Caco-2 (cell line): ENCODE measurements at places on chromosomes 1 and 21.

- DNase-seq = no peak
- no peak overlapping the region for H3K4me3 ChIP-seq
- H3K27ac ChIP-seq = no peak overlapping the region
- no peaks in the 10 kb centered on the region for H3K36me3 ChIP-seq
- H3K27me3 ChIP-seq = no peaks in the 10 kb centered on the region
These were observed 171.7 kb downstream of the HUNK start for GRCh38 chr21:32044205-32045180.

GRCh38 chr1:10625554-10625953 lies 150.8 kb downstream of the PEX14 start:
- H3K36me3 ChIP-seq = no peaks in the 10 kb centered on the region; the same call in 1 of the 2 replicates
- H3K4me3 ChIP-seq = no peak overlapping the region
- no peaks in the 10 kb centered on the region for H3K4me1 ChIP-seq
- no peak overlapping the region for H3K27ac ChIP-seq
- no peaks in the 10 kb centered on the region for H3K27me3 ChIP-seq
- no peak for DNase-seq

DNA sequence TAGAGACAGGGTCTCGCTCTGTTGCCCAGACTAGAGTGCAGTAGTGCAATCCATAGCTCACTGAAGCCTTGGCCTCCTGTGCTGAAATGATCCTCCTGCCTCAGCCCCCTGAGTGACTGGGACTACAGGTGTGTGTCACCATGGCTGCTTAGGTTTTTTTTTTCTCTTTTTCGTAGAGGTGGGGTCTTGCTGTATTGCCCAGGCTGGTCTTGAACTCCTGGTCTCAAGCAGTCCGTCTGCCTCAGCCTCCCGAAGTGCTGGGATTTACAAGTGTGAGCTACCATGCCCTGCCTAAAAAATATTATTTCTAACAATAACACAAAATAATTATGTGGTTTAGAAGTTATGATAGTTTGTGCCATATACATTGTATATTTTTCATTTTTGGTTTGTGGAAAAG lies 9.9 kb downstream of the CAMTA1 start:
- no peaks in the 10 kb centered on the region for H3K36me3 ChIP-seq
- DNase-seq = no peak
- peak overlapping the region; percentile 39 for H3K27ac ChIP-seq
- H3K4me3 ChIP-seq = no peak overlapping the region
- H3K27me3 ChIP-seq = no peaks in the 10 kb centered on the region

GRCh38 chr1:87178441-87178840 lies 150.2 kb upstream of the LMO4 start:
- no peaks in the 10 kb centered on the region for H3K36me3 ChIP-seq
- no peak overlapping the region for H3K27ac ChIP-seq
- DNase-seq = no peak
- H3K4me1 ChIP-seq = no peaks in the 10 kb centered on the region
- H3K4me3 ChIP-seq = no peak overlapping the region

DNA sequence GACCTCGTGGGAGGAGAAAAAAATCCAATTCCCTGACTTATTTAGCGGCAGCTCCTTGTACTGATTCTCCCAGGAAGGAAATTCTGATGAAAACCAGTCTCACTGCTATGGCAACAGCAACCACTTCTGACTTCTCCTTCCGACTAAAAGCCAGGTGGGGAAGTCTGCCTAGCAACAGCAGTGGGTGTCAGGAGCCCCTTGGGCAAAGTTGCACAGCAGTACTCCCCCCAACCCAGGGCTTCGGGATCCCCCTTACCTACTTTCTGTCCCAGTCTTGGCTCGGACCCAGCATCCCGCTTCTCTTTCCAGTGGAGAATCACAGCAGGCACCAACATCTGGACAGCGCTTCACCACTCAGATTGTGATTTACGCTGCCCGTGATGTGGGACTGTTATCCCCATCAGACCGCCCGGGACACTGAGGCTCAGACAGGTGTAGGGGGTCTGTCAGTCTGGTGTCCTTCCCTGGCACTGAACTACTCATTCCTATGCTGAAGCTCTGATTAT lies 24.6 kb downstream of the NKAIN1 start:
- no peaks in the 10 kb centered on the region for H3K27me3 ChIP-seq
- H3K27ac ChIP-seq = no peak overlapping the region
- H3K36me3 ChIP-seq = no peaks in the 10 kb centered on the region
- no peaks in the 10 kb centered on the region for H3K4me1 ChIP-seq
- no peak for DNase-seq
- no peak overlapping the region for H3K4me3 ChIP-seq

- no peak overlapping the region for H3K27ac ChIP-seq
- no peak overlapping the region for H3K4me3 ChIP-seq
- no peak for DNase-seq
- no peaks in the 10 kb centered on the region for H3K4me1 ChIP-seq
- no peaks in the 10 kb centered on the region for H3K27me3 ChIP-seq
- no peaks in the 10 kb centered on the region for H3K36me3 ChIP-seq
These were observed 359.1 kb downstream of the BARHL2 start for GRCh38 chr1:90357995-90358394.

DNA sequence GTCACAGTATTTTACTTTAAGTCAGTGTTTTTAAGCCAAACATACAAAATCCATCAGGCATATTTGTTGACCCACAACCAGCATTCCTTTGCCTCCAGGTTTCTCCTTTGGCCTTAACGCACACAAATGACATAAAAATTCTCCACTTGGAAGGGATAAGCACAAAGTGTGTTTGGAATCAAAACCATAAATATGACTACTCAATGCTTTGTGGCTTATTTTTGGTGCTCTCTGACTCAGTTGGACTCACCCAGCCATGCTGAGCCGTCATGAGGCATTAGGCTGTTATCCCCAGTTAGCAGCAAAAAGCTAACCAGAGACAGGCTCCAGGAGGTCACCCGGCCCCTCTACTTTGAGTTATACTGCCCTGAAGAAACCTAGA lies 948 bp downstream of the PRUNE1 start:
- DNase-seq = no peak
- peaks cover 48% of the 10 kb centered on the region for H3K4me1 ChIP-seq
- peak overlapping the region; percentile 71 for H3K4me3 ChIP-seq
- peak overlapping the region; percentile 99 for H3K27ac ChIP-seq

DNA sequence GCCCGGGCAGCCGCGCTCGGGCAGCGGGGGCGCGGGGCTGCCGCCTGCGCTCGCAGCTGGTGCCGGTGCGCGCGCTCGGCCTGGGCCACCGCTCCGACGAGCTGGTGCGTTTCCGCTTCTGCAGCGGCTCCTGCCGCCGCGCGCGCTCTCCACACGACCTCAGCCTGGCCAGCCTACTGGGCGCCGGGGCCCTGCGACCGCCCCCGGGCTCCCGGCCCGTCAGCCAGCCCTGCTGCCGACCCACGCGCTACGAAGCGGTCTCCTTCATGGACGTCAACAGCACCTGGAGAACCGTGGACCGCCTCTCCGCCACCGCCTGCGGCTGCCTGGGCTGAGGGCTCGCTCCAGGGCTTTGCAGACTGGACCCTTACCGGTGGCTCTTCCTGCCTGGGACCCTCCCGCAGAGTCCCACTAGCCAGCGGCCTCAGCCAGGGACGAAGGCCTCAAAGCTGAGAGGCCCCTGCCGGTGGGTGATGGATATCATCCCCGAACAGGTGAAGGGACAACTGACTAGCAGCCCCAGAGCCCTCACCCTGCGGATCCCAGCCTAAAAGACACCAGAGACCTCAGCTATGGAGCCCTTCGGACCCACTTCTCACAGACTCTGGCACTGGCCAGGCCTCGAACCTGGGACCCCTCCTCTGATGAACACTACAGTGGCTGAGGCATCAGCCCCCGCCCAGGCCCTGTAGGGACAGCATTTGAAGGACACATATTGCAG lies 3.0 kb downstream of the ARTN start:
- no peak overlapping the region for H3K27ac ChIP-seq
- no peaks in the 10 kb centered on the region for H3K36me3 ChIP-seq
- H3K4me1 ChIP-seq = peaks cover 9% of the 10 kb centered on the region
- H3K27me3 ChIP-seq = no peaks in the 10 kb centered on the region

GRCh38 chr1:240599299-240599698 lies 12.7 kb downstream of the GREM2 start:
- DNase-seq = no peak
- no peaks in the 10 kb centered on the region for H3K27me3 ChIP-seq
- no peaks in the 10 kb centered on the region for H3K36me3 ChIP-seq
- peaks cover 15% of the 10 kb centered on the region for H3K4me1 ChIP-seq
